IMR-90 (cell line): ENCODE measurements at places on chromosomes 2 and 18.

- DNase-seq = no peak
These were observed 50.9 kb downstream of the CABYR start for GRCh38 chr18:24189664-24190346.

DNA sequence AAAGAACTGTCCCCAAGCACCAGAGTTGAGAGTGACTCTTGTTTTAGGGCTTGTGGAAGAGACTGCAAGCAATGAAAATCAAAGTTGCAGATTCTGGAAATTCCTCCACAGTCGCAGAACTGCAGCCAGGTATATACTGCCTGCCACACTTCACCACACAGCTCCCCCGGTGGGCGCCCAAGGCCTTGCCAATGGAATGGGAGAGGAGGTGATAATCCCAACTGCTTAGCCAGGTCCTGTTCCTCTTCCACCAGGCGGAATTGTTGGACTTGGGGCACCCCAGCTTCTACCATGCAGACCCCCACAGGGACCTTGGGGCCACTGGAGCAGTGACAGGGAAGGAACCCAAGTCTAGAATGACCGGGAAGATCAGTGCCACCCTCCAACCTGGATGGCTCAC, 4.8 kb upstream of the PDIA6 start:
- no peak for DNase-seq

DNA sequence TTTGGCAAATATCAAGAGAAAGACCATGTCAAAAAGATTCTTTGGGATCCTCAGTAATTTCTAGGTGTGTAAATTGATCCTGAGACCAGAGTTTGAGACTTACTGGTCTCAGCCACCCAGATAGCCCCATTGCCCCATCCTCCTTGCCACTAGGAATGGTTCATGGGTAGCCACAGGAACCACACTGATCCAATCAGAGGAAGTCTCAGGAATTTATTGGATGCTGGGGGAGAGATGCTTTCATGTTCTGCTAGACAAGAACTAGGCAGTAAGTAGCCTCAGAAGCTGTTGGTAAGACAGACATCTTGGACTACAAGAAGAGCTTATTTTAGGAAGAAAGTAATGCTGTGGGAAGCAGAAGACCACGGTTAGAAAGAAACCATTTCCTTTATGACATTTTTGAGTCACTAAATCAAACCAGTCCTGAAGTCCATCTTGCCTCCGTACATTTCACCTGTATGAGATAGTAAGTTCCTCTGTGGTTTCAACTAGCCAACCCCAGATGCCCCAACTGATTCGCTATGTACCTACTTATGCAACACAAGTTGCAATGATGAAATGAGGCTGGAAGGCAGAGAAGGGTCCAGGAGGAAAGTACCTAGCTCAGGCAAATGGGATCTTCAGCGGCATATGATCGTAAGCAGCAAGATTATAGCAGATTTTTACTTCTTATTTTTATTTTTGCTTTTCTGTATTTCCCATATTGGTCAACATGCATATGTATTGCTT, 3.6 kb upstream of the ST3GAL5 start:
- DNase-seq = no peak

DNA sequence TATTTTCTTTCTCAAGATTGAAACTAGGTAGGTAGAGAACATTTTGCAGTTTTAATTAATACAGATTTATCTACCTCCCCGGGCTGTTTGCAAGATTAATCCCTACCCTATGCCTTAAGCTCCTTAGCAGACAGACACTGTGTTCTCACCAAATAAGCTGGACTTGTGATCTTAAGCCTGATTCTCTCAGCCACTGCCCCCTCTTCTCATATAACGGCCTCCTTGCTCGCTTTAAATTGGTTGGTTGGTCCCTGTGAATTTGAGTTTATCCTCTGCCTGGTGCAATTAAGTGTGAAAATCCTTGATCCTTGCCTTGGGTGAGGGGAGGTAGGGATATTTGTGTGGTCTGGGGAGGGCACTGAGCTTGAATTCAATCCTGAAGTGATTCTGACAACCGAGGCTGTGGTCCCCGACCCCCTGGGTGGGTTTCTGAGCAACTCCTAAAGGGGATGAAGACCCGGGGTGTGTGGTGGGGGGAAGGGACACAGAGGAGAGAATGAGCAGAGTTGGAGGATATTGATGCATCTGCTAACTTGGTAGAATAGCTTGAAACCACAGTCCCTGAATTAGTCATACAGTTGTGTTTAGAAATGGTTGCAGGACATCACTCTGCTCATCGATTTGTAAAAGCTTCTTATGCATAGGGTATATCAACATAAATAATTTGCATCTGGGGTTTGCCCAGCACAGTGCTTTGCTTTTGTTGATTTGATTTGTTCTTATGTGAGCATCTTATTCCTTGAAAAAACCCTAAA, 36.9 kb upstream of the NCKAP5 start:
- DNase-seq = peak; percentile 72

DNA sequence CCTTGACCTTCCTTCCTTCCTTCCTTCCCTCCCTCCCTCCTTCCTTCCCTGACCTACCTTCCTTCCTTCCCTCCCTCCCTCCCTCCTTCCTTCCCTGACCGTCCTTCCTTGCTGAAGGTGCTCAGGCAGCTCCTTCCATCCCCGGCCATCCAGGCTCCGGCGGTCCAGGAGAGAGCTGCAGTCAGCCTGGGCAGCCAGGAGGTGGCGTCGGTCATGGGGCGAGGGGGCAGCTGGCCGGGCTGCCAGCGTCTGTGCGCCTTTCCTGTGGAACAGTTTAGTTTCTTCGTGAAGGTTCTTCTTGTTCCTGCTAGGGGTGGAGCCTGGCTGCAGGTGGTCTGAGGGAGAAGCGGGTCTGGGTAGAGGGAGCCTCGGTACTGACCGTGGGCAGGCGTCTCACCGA, 15.7 kb downstream of the GPR35 start:
- DNase-seq = no peak

GRCh38 chr2:164992818-164993217, 37.5 kb upstream of the SLC38A11 start:
- DNase-seq = peak; percentile 89

DNA sequence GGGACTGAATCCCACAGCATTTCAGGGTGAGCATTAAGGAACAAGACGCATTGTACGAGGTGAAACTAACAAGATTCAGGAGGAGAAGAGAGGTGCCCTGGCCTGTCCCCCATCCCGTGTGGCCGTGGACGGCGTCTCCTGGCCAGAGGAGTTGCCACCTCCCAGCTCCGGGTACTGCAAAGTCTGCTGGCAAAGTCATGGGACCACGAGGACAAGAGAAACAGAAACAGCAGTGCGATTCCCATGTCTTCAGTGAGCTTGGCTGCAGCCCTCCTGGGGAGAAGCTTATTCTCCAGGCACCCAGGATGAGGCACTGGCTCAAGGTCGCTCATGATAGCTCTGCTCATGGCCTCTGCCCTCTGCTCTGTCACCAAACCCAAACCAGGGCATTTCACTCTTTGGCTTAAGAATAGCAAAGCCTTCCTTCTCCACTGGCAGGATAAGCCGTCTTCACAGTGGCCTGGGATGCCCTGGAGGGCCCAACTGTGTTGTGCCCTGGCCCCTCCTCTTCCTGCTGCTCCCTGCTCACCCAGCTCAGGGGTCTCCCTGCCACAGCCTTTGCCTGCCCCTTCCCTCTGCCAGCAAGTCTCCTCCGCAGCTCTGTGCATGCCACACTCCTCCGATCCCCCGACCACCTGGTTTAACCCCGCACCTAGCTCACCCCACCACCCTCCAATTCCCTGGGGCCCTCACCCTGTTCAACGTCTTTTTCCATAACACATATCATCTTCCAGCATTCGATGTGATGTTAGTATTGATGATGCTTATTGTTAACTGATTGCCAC, 144.8 kb downstream of the PXDN start:
- no peak for DNase-seq

DNA sequence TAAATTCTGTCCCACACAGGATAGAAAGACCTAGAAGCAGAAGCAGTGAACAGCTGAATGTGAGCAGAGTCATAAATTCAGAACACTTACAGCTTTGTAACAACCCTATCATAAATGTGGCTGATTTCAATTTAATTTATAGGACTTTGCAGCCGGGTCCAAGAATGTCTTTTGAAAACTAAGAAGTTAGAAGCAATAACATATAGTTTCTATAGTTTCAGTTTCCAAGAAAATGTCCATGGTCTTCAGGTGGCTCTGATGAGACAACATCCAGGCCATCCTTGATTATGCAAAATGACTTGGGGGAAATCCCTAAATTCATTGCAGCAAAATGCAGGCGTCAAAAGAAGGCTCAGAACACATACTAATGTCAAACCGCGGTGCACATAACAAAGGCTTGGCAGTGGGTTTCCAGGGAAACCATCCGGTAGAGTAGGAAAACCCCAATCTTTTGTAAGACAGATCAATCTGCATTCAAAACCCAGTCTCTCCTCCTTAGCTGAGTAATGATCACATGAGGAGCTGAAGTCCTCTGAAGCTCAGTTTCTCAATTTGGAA, 442.2 kb upstream of the ID2 start:
- peak; percentile 6 for DNase-seq

DNA sequence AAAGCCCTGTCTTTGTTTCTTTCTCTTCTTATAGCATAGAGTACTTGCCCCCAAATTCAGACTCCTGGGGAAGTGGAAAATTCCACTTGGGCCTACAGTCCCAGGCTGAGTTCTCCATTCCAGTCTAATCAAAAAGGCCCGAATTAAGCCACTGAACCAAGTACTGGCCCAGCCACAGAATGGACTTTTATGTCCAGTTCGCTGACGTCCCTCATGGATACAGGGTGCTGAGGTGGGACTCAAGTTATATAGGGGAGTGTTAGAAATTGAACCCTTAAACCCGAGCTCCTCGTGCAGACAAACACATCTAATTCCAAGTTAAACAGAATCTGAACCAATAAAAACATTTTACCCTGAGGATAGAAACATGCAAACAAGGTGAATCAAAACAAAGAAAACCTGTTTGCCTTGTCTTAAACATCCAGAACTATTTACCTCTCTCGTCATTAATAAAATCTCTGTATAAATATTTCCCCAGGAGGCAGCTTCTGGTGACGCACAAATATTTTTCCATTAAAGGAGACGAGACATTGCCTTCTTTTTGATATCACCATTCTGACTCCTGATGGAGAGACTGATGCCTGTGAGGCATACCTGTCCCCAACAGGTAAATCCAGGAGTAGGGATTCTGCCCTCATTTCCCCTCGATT, 136.8 kb upstream of the ARL4C start:
- no peak for DNase-seq

- peak; percentile 74 for DNase-seq
These were observed 286.2 kb upstream of the EPAS1 start for GRCh38 chr2:46010925-46011490.

GRCh38 chr2:32931945-32932709, 14.6 kb upstream of the LTBP1 start:
- no peak for DNase-seq

GRCh38 chr2:64056021-64056420, 36.8 kb upstream of the VPS54 start:
- DNase-seq = no peak

GRCh38 chr2:216362730-216363129, 9.6 kb downstream of the MARCHF4 start:
- DNase-seq = peak; percentile 92

DNA sequence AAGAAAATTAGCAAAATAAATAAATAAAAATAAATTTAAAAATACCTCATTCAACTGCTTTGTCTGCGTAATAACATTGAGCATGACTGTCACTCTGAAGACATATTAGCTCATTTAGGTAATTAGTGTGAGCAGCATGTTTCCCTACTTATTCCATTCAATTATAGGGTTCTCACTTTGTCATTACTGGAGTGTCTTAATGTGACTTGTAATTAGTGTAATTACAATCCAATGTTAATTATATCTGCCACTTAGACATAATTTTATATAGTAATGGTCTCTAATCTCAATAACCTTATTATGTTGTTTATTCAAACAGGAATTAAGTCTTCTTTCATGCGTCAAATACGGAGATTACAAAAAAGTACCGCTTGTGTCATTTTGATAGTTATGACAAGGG, 893.9 kb upstream of the ACVR2A start:
- no peak for DNase-seq

GRCh38 chr18:23810396-23810795, 121.1 kb downstream of the LAMA3 start:
- no peak for DNase-seq

- DNase-seq = peak; percentile 52
These were observed 97.2 kb downstream of the PIK3C3 start for GRCh38 chr18:42052122-42052708.

- DNase-seq = no peak
These were observed 258.8 kb downstream of the NEDD4L start for GRCh38 chr18:58302811-58303210.

DNA sequence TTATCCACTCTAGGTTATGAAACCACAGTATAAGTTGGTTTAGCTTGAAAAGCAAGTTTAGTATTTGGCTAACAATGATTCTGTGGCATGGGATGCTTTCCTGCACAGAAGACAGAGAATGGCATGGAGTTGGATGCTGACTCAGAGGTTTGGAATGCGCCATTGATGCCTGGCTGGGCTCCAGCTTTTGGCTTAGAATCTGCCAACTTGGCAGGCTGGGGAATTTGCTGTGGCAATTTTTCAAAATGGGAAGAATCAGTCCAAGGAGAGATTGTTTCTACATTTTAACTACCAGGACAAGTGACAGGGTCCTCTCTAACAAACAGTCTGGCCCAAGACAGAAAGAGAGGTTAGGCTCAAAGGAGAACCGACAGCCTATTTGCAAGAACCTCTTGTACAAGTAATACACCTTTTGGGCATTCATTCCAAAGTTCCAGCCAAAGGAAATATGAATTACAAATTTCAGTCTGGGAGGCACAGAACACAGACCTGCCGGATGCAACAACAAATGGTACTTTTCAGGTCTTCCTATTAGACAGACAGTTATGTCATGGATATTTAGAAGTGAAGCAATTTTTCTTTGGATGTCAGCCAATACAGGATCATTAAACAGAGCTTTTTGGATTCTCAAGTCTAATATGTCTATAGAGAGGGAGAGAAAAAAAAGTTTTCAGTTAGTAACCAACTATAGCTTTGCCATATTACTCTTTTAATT, 1027.7 kb downstream of the TMEM182 start:
- DNase-seq = no peak

GRCh38 chr2:22719396-22719795, 665.6 kb upstream of the KLHL29 start:
- no peak for DNase-seq

GRCh38 chr2:40809156-40809555, 357.3 kb upstream of the SLC8A1 start:
- DNase-seq = no peak

DNA sequence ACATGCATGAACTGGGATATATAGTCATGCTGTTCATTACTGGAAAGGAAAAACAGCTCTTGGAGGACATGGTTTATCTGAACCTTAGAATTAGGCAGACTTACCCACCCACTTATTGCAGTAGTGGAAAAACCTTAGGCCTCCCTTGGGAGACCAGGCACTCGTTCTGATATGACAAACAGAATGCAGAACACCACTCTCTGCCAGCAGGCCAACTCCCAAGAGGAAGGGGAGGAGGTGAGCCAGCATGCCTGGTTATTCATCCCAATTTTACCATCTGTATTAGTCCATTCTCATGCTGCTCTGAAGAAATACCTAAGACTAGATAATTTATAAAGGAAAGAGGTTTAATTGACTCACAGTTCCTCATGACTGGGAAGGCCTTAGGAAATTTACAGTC, 17.5 kb downstream of the C18orf63 start:
- DNase-seq = no peak

DNA sequence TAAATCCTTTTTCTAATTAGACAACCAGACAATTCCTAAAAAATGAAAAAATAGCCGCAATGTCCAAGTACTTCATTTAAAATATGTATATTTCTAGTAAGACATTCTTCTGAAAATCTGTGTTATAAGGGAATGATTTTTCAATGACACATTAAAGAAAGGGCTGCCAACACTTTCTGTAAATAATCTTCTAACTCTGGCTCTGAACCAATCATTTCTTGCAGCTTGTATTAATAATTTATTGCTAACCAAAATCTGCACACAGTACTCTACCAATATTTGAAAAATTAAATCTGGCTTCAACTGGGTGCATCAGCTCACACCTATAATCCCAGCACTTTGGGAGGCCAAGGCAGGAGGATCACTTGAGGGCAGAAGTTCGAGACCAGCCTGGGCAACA, 8.3 kb downstream of the NFU1 start:
- peak; percentile 5 for DNase-seq
